ENCODE measurements at places on chromosomes 6 and 20. TPM values are rescaled to one million over a fixed set of nuclear protein-coding genes. Genes with fewer than 3 reads are reported as not detected.

The KDM1B gene
- 23.4 TPM for total RNA-seq

The ITCH gene
- total RNA-seq = 73.7 TPM

The SLC4A11 gene
- 3.1 TPM for total RNA-seq

The C20orf141 gene
- total RNA-seq = not detected

The LY6G6D gene
- not detected for total RNA-seq

The OR12D3 gene
- not detected for total RNA-seq

The HSPA1L gene
- 0.64 TPM for total RNA-seq

The OR2J3 gene
- not detected for total RNA-seq

The SPEF1 gene
- not detected for total RNA-seq

The CDH26 gene
- 0.72 TPM for total RNA-seq

The IER3 gene
- total RNA-seq = 211 TPM

The LBP gene
- total RNA-seq = not detected

The FHL5 gene
- not detected for total RNA-seq

The TREM2 gene
- 2.8 TPM for total RNA-seq

The THBD gene
- total RNA-seq = 51.6 TPM

The GMEB2 gene
- 15.3 TPM for total RNA-seq

The TMEM14B gene
- total RNA-seq = 67.6 TPM

The DEFB132 gene
- not detected for total RNA-seq

The FERMT1 gene
- 69.5 TPM for total RNA-seq

The CAGE1 gene
- total RNA-seq = not detected

The SOX18 gene
- total RNA-seq = not detected

The LGSN gene
- total RNA-seq = not detected

The CRIP3 gene
- total RNA-seq = not detected

The ELOVL2 gene
- total RNA-seq = under 0.01 TPM

Data from tracheal epithelial cell (primary cell).